ENCODE measurements at places on chromosomes 7 and 10.
A peak's percentile ranks its signal among the peaks of the same experiment; 100 is the strongest.

DNA sequence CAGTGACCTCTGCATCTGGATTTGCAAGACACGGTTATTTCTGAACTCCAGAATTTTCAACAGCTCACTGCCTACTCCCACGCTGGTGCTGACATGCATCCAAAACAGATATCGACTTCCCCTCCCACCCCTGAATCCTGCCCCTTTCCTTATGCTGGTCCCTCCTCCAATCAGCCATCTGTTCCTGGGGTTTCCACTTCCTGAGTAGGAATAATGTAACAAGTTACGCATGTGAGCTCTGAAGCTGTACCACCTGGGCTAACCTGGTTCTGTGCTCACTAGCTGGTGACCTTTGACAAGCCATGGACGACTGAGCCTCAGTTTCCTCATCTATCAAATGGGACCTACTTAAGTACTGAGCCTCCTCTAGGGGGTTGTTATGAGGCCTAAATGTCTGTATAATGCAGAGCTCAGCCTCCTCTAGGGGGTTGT, 1.7 kb upstream of the NCAPG2 start:
- DNase-seq, result no peak

GRCh38 chr7:143381427-143382125, 431 bp downstream of the ZYX start:
- no peak for DNase-seq

GRCh38 chr10:4672201-4672600, 153.8 kb upstream of the AKR1E2 start:
- peak; percentile 53 for DNase-seq

DNA sequence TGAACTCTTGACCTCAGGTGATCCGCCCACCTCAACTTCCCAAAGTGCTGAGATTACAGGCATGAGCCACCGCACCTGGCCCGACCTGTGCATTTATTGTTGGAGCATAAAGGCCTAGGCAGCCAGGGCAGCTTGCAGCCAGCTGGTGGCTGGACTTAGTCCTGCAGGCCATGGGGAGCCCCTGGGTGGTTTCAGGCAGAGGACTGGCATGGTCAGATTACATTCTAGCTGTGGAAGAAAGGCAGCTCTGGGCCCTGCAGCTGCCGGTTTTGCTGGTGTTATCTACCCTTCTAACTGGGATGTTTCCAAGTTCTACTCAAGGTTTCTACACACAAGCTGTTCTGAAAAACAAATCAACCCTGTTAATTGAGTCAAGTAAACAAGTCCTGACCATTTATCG, 22.7 kb upstream of the MKRN1 start:
- DNase-seq, result no peak

DNA sequence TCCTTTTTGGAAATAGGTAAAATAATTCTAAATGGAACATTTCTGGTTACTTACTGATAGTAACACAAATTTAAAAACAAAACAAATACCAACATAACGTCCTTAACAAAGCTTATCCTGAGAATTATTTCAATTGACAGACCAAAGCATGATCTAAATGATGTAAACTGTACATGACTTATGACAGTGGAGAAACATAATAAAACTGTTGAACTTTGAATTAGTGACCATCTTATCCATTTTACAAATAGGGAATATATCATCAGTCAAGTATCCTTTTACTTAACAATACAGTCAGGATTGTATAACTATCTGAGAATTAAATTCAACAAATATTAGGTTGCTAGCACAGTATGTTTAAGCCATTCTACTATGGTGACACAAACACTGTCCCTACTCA, 2.4 kb downstream of the IPMK start:
- peak; percentile 31 for DNase-seq
